ENCODE measurements at places on chromosomes 1 and 21. TPM values are rescaled to one million over a fixed set of nuclear protein-coding genes. Genes with fewer than 3 reads are reported as not detected.

GRCh38 chr1:27652111-27652864 lies 17.3 kb upstream of the FGR start:
- DNase-seq = no peak

TFAP2E gene
- 1.8 TPM for total RNA-seq

- DNase-seq = no peak
These were observed 17.0 kb downstream of the GPR161 start for GRCh38 chr1:168119750-168120149.

GRCh38 chr1:94608852-94609530 lies 67.4 kb upstream of the F3 start:
- no peak for DNase-seq

GIPC2 gene
- 2.2 TPM for total RNA-seq

DNA sequence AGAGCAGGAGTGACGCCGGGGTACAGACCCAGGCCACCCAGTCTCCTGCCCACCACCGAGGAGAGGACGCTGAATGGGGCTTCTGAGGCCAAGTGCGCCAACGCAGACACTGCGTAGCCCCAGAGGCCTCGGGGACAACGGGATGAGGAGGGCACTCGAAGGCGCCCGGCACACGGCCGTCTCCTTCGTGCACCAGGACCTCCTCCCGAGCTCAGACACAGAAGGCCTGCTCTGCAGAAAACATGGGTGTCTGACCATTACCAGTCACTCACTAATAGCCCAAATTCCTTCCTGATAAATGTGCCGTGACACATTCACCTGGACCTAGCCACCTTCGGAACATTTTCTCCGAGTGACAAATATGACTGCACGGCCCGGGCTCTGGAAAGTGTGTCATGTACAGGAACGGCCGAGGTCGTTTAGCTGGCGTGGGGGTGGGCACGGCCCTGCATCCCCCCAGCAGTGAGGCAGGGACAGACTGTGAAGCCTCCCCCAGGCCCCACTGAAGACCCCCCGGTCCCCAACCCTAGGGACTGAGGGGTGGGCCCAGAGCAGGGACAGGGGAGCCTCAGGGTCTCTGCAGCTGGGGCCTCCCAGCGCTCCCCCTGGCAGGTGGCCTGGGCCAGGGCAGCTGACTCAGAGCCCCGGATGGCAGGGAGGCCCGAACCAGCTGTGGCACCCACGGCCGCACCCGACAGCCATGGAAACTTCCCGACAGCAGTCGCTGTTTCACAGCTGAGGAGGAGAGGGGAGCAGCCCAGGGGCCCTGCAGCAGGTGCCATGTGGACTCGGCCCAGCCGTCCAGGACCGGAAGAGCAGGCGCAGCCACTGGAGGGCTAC lies 16.7 kb upstream of the COL6A2 start:
- DNase-seq = no peak

- DNase-seq = no peak
These were observed 134.2 kb upstream of the TNFSF4 start for GRCh38 chr1:173341307-173341706.

DNA sequence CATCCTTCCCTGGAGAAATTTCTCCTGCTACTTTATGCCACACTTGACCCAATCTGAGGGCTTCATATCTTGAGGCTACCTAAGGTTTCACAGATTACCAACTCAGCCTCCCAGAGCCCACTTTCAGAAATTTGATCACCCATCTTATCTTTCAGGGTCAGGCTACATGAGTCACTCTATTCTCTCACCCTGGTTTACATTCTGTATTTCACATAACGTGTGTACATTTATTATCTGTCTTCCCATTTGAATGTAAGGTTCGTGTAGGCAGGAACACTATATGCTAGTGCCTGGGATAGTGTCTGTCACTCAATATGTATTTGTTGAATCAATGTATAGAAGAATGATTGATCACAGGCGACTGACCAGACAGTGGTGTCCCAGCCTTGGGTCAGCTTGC lies 124.8 kb downstream of the UBE2U start:
- no peak for DNase-seq

TSTD1 gene
- 35.1 TPM for total RNA-seq

GRCh38 chr1:20634594-20635084 lies 1.4 kb downstream of the PINK1 start:
- DNase-seq = no peak

WDR64 gene
- not detected for total RNA-seq

- no peak for DNase-seq
These were observed 255.1 kb upstream of the CXADR start for GRCh38 chr21:17257784-17258183.

RXRG gene
- total RNA-seq = 1.1 TPM

- no peak for DNase-seq
These were observed 173.6 kb downstream of the TGFBR3 start for GRCh38 chr1:91712393-91712792.

DNA sequence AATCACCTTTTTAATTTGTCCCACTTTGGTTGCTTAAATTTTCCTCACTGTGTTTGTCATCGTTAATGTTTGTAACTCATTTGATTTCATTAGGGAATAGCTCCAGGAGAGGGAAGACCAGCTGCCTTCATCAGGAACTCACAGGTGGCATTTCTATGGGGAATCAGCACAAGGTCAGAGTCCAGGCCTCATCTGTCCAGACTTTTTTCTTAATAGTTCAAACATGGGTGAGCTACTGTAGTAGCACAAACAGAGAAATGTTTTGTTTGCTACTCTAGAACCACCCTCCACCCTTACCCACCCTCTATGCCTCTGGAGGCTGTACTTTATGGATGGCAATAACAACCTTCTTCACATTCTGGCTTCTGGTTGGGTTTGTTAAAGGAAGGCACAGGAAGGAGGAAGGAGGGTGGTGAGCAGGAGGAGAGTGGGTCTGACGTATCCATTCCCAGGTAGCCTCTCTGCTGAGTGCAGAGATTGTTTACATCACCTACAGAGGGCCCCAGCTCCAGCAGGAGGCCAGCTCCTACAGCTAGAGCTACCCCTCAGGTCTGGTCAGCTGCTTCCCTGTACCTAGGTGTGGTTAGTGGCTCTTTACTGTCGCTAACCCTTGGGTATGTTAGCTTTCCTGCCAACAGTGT lies 8.1 kb upstream of the TEDDM1 start:
- no peak for DNase-seq

MYBPHL gene
- total RNA-seq = not detected

LORICRIN gene
- total RNA-seq = not detected

- no peak for DNase-seq
These were observed 105.4 kb upstream of the GORAB start for GRCh38 chr1:170426596-170426995.

DNA sequence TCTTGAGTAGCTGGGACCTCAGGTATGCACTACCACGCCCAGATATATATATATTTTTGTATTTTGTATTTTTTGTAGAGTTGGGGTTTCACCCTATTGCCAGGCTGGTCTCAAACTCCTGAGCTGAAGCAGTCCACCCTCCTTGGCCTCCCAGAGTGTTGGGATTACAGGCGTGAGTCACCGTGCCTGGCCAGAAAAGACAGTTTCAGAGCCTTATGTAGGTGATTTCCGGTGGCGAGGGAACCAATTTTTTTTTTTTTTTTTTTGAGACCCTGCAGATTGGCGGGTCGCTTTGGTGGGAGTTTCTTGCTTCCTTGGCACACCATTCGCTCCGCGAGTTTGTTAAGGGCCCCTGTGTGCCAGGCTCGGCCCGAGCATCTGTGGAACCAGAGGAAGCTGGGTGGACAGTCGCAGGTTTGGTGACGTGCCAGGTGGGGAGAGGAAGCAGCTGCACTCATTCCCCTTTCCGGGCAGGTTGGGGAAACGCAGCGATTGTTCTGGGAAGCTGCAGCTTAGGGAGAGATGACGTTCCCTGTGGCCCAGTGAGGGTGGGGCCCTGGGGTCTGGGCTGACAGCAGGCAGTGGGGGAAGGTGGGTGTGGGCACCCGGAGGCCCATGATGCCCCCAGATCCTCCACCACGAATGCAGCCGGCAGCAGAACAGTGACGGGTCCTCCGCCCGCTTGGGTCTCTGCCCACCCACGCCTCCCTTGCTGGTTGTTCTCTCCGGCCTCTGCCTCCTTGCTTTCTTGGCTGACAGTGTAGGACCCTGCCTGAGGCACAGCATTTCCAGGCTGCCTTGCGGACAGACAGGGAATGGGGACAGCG lies 25.1 kb downstream of the SPSB1 start:
- DNase-seq = no peak

RER1 gene
- 163 TPM for total RNA-seq

DNA sequence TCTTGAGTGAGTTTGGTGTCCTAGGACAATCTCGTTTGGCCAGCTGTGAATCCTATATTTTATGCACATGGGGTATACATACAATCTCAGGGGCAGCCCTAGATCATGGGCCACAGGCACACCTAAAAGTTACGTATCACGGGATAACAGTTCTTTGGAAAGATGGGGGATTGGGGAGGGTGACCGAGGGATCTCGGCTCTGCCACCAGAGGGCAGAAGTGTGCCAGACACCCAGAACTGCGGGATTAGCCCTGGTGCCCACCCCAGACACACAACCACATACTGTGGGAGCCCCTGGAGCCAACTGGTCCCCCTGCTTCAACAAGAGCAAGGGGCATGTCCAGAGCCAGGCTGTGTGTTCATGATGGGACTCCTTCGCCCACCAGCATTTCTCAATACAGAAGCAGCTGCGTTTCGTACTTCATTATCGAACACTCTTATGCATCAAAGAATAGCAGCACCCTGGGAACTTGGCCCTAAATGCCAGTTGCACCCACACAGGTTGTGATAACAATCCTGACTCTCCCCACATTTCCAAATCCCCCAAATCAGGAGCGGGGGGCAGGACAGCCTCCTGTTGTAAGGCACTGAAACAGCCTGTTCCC lies 37.4 kb downstream of the TMCO4 start:
- DNase-seq = no peak

DNA sequence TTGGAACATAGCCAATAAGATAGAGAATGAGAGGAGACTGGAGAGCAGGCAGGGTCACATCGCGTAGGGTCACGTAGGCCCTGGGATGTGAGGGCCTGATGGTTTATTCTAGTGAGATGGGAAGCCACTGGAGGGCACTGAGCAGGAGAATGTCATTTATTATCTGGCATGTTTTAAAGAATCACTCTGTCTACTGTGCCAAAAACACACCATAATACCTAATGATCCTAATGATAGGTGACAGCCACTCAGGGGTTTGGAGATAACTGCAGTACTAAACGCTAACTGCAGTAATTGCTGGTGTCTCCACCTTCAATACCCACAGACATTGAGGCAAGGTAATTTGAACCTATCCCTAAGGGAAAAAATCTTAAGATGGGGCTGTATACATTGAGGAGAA lies 185.4 kb downstream of the TTLL7 start:
- DNase-seq = no peak

DNA sequence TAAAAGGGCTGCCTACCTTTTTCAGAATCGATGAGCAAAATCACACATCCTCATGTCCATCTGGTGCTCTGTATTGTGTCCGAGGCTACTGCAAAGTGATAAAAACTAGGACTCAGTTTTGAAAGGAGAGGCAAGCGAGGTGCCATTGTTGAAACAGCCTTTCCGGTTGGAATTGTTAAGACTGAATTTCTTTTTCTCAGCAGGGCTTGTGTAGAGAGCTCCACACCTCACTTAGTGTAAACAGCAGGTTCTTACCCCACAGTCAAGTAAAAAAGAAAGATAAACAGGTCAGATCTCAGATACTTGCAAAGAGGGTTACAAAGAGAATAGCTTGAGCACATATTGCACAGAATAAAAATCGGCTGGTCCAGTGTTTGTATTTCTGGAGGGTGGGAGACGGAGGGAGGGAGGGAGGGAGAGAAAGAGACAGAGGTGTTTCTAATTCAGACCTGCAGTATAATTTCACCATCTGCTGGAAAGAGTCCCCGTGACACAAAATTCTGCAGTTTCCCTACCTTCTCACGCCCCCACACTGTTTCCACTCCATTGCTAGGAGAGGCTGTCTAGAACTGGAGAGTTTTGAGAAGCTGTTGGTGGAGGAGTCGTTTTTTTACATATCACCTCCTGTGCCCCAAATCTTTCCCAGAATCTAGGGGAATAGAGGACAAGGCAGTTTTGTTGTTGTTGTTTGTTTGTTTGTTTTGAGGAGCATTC lies 82.5 kb downstream of the EDEM3 start:
- DNase-seq = no peak

DNA sequence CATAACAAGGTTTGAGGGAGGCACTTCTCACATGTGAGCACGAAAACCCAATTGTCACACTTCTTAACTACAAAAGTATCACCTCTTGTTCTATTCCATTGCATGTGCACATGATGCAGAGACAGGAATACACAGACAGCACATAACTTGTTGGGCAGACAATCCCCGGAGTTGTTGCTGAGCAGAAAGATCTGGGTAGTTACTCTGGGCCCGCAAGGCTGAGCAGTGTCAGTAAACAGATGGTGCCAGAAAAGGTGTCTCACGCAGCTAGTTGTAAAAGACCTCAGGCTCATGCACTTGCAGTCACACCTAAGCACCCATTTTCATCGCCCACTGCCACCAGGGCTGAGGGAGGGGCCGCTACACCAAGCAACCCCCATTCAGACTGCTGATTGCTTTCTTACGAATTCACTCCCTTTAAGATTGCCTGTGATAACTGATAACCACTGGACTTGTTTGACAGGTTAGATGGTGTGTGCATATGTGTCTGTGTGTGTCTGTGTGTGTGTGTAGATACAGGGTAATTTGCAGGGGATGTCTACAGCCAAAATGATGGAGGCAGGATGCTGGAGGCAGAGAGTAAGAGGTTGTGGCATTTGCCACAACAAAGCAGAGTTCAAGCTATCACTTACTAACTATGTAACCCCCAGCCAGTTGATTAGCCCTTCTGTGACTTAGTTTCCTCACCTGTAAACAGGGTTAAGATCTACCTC lies 4.2 kb downstream of the LGR6 start:
- DNase-seq = no peak

DNA sequence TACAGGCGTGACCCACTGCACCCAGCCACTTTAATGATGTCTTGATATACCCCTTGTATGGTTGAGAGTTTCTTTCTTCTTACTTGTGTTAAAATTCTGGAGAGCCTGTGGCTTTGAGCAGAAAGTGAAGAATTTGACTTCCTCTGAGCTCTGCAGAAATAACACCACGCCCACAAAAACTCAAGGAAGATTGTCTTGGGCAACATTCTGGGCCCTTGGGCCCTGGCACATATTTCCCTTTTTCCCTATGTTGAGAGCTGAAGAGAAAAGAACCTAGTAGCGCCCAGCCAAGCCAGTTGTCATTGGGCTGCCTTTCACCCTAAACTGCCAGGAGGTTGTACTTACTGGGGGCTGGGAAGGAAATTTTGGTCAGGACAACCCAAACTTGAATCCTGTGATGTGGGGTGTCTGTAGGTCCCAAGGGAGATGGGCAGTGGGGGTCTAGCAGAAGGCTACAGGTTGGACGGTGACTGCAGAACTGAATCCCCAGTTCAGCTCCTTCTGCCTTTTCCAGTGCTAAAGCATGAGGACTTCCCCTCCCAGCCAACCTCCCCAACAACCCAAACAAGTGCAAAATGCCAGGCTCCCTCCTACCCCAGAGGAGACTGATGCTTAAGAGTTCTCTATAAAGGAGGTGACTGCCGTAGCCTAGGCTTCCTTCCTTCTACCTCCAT lies 11.7 kb upstream of the SNAPIN start:
- no peak for DNase-seq

PTAFR gene
- 59.7 TPM for total RNA-seq

TP73 gene
- total RNA-seq = 1.8 TPM

GRCh38 chr1:89670163-89670562 lies 37.2 kb downstream of the LRRC8C start:
- no peak for DNase-seq

TMPRSS2 gene
- total RNA-seq = 56.8 TPM

ATAD3C gene
- 9.9 TPM for total RNA-seq

All from left lung (tissue), 14 donors.